ENCODE measurements at places on chromosomes 1 and 21.

- peak; percentile 98 for DNase-seq
Measured at GRCh38 chr1:192951691-192952460, 107.3 kb downstream of the UCHL5 start.

DNA sequence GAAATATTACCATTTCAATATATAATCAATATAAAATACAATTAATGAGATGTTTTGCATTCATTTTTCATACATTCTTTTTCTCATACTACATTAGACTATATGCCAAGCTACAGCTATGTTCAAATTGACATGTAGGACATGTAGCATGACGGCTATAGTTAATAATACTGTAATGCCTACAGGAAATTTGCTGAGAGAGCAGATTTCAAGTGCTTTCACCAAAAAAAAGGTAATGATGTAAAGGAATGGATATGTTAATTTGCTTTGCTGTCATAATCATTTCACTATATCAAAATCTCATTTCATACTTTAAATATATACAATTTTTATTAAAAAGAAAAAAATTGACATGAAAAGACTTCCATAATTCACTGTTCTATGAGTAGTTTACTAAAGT is 215.1 kb downstream of the KCNH1 start:
- DNase-seq: no peak

DNA sequence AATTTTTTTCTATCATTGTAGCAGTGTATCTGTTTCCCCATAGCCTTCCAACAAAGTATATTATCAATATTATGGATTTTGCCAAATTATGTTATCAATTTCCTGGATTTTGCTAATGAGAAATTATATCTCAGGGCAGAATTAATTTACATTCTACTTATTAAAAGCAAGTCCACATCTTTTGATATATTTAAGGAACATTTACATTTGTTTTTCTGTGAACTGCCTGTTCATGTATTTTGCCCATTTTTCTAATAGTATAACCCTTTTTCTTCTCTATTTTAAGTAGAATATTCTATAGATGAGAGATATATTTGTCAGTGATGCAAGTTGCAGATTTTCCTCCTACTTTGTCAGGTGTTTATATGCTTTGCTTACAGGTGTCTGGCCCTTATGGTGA is 24.4 kb downstream of the C1orf87 start:
- DNase-seq: no peak

- no peak for DNase-seq
Measured at GRCh38 chr1:47915677-47916353, 81.4 kb downstream of the TRABD2B start.

GRCh38 chr1:29251164-29252124 is 15.1 kb downstream of the PTPRU start:
- DNase-seq: no peak

GRCh38 chr21:42525676-42526378 is 12.2 kb downstream of the SLC37A1 start:
- DNase-seq: no peak

DNA sequence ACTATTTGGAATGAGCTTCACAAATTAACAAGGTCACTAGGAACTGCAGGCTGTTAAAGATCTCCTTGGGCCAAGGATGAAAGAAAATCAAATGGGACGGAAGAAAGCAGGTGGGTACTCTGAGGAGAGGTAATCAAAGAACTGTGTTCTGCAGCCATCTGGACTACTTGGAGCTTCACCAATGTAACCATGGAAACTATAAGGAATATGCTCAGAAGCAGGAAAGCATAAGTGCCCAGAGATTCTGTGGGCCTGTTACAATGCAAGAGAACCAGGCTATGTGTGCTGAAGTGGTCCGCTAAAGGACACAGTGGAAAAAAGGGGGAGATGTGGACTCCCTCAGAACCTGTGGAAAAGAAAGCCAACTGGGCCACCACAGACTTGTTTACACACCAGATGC is 238.5 kb downstream of the PTGER3 start:
- no peak for DNase-seq

GRCh38 chr1:21509351-21510112 is at the start of gene ALPL:
Gene ALPL, plus strand, starts transcription at chr1:21509423. Its CDS starts 44,659 bp downstream, at chr1:21554082.
- DNase-seq: no peak

DNA sequence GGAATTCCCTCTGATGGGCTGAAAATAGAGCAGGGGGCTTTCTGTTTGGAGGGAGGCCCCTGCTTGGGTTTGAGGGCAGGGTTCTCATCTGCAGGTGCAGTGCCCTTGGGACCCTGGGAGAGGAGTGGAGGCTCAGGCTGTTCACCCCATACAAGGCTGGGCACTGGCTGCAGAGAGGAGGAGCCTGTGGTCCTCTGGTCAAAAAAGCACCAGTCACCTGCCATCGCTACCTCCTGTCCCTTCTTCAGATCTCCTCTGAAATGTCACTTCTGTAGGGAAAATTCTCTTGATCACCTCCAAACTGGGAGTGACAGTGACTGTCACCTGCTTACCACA is 108.9 kb downstream of the TRABD2B start:
- DNase-seq: no peak

- peak; percentile 91 for DNase-seq
Measured at GRCh38 chr1:159924025-159924790, 1.1 kb downstream of the TAGLN2 start.

GRCh38 chr21:35219291-35219690 is 170.2 kb upstream of the RUNX1 start:
- no peak for DNase-seq

DNA sequence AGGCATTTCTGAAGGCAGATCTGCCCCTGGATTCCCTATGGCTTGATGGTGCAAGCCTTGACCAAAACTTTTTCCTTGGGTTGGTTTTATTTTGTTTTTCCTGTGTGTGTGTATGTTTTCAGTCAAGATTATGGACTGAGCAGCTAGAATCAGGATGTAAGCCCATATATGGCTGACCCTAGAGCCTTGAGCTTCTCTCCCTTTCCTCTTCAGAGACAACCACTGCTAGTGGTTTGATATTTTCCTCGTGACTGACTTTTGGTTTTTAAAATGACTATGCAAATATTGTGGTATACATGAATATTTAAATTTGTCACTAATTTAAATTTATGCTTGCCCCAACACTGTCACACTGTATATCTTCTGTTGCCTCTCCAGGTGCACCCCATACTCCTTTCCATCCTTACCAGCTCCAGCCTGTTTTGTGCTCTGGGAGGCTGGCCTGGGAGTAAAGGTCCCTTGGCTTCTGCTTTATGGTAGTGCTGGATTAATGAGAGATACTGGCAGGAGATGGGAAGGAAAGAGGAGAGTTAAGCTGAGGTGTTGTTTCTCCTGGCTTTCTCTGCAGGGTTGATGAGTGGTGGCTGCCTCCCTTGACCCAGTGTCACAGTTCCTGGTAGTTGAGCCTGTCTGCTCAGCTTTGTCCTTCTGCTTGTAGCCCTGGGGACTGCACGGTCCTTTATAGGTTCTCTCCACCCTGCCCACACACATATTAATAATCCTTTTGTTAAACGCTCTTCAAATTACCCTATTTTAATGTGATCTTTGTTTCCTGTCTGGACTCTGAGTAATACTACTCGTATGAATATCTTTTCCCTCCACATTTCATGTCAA is 44.4 kb downstream of the RWDD3 start:
- no peak for DNase-seq

GRCh38 chr1:219387211-219387610 is 213.5 kb downstream of the LYPLAL1 start:
- no peak for DNase-seq

GRCh38 chr1:218207194-218207593 is 77.9 kb upstream of the RRP15 start:
- DNase-seq: no peak

DNA sequence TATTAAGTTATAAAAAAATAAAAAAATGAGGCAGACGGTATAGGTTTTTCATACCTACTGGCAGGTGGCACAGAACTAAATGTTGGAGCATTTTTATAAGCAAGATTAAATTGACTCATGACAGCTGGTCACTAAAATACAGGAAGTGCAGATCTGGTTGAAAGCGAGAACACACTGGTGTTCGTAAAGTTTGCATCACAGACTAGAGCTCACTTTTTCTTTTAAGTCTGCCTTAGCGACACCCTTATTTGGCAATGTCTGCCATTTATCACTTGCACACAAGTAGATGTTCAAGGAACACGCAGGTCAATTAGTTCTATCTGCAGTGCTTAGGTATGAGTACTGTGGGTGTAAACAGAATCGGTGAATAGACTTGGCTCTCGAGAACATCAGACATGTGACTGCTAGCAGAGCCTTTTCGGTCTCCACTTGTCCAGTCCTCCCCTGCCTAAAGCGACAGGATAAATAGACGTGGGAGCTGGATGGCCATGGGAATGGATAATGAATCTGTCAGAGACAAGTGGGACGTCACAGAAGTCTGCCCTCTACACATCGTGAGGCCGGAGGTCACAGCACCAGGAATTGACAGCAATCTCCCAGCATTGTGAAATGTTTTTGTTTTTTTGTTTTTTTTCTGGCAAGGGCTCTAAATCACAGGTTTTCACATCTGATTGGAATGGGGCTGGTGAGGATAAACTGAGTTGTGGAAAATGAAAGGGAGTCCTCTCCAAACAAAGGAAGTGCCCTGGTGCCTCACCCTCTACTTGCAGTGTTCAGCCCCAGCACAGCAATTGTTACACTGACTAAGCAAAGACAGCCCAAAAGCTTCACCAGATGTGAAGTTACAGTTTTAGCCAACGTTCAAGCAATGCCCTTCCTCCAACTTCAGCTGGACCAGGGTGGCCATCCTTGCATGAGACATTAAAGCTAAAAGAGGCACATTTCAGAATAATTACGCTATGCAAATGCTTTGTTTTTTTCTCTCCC is 248.9 kb downstream of the NTNG1 start:
- no peak for DNase-seq

DNA sequence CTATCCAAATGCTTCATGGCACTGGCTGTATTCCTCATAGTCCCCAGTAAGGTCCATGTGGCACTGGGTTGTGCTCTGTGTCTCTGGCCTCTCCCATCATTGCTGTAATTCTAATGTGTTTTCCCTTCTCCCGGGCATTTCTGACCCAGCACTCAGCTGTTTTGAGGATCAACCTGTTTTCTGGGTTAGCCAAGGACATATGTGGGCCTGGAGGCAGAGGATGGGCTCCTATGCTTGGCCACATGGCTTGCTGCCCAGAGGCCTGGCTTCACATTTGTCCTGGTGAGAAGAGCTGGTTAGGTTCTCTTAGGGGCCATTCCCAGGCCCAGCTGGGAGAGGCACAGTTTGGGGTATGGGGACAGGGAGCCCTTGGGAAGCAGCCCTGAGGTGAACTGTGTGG is 103.1 kb downstream of the FAM78B start:
- no peak for DNase-seq
